ENCODE measurements at places on chromosomes 16 and 17.

DNA sequence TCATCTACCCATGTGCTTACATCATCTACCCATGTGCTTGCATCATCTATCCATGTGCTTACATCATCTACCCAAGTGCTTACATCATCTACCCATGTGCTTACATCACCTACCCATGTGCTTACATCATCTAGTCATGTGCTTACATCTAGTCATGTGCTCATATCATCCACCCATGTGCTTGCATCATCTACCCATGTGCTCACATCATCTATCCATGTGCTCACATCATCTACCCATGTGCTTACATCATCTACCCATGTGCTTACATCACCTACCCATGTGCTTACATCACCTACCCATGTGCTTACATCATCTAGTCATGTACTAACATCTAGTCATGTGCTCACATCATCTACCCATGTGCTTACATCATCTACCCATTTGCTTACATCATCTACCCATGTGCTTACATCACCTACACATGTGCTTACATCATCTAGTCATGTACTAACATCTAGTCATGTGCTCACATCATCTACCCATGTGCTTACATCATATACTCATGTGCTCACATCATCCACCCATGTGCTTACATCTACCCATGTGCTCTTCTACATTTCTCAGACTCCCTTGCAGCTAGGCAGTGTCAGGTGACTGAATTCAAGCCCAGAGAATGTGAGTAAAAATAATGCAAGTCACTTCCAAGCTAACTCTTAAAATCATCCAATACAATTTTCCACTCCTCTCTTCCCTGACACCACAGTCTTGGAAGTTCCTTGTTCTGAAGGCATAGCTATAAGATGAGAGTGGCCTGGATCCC, 196.8 kb downstream of the CBLN1 start:
- DNase-seq: no peak

DNA sequence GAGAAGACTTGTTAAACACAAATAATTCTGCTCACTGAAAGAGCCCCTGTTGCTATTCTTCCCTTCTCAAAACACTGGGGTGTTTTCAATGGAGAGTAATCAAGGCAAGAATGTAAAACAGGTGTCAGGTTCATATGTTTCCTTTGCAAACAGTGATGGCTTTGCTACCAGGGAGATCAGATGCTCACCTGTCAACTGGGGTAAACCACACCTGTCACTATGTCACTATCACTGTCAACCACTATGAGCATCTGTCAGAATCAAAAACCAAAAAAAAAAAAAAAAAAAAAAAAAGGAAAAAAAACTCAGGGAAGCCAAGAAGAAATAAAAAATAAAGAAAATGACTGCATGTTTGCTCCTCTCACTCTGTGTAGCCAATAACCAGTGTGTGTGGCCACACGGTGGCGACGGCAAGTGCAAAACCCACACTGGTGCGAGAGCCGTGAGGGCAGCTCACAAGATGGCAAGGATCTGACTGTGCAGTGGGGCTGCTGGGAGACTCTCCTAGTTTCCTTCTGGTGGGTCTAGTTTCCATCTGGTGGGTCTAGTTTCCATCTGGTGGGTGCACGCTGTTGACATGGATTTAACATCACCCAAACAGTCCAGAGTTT, 22.7 kb downstream of the USP22 start:
- DNase-seq: no peak

GRCh38 chr17:59825533-59826322, 67.0 kb downstream of the TUBD1 start:
- peak; percentile 43 for DNase-seq

GRCh38 chr16:49441366-49441780, 67.8 kb downstream of the C16orf78 start:
- DNase-seq: no peak

GRCh38 chr17:36594626-36595401, 3.1 kb downstream of the DHRS11 start:
- no peak for DNase-seq
